Naive thymus-derived CD8-positive, alpha-beta T cell (primary cell): ENCODE measurements at places on chromosomes 13 and 19. TPM values are rescaled to one million over a fixed set of nuclear protein-coding genes. Genes with fewer than 3 reads are reported as not detected.

- DNase-seq, result no peak
Observed at GRCh38 chr13:109344552-109345157, 441.7 kb downstream of the IRS2 start.

DNA sequence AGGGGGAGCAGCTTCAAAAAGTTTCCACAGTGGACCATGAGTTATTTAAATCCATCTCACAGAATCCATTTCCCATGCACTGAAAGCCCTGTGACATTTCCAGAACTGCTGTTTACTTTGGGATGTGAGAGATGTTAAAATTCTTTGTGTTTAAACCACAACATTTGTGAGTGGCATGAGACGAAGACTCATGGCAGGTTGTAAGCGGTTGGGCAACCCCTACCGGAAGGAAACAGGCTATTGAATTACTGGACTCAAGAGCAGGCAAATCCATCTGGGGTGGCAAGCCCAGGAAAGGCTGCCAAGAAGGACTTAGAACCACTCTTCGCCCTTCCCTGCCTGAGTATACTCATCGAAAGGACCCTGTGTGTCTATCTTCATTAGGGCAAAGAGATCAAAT, 22.3 kb upstream of the CLDN10 start:
- DNase-seq, result no peak

- no peak for DNase-seq
Observed at GRCh38 chr13:69450245-69450644, 657.4 kb upstream of the ATXN8OS start.

DNA sequence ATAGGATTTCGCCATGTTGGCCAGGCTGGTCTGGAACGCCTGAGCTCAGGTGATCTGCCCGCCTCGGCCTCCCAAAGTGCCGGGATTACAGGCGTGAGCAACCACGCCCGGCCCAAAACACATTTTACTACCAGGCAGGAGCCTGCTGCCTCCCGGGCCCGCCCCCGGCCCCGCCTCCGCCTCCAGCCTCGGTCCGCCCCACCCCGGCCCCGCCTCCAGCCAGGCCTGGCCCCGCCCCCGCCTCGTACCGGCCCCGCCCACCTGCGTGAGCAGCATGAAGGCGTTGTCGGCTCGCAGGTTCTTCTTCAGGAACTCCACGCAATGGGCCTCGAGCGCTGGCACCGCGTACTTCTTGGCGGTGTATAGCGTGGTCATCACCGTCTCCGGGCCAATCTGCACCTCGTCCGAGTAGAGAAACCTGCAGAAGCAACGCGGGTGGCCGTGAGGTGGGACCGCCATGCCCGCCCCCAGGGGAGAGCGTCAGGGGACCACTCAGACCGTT, 22.7 kb downstream of the BTBD2 start:
- no peak for DNase-seq

GRCh38 chr19:2276429-2276986, 5.5 kb downstream of the PEAK3 start:
- no peak for DNase-seq

- DNase-seq, result no peak
Observed at GRCh38 chr19:28988066-28988465, 224.9 kb downstream of the UQCRFS1 start.

DNA sequence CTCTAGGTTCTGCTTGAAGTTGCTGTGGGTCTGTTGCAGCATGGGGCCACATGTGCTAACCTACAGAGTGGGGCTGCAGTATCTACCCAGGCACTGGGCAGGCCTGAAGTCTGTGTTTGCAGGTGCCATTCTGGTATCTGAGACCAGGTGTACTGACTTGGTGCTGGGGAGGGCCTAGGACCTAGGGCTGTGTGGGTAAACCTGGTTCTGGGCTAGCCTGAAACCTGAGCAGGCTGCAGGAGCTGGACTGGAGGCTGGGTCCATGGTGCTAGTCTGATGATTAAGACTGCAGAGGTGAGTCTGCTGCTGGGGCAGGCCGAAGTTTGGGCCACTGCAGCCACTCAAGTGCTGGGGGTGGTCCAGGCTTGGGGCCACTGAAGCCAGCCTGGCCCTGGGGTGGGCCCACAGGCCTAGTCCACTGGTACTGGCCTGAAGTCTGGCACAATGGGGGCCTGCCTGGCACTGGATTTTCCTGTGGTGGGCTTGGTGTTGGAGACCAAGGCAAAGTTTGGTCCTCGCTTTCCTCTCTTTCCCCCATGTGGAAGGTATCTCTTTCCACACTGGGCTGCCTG, 310.6 kb downstream of the NDFIP2 start:
- no peak for DNase-seq

FSD1 gene
- total RNA-seq, result 1.4 TPM

VSIG10L gene
- 0.11 TPM for total RNA-seq

DLL3 gene
- total RNA-seq, result 0.22 TPM

IZUMO4 gene
- 18.7 TPM for total RNA-seq
